Mesenteric fat pad (tissue), 1 donor: ENCODE measurements at places on chromosomes 12 and 14. TPM values are rescaled to one million over a fixed set of nuclear protein-coding genes. Genes with fewer than 3 reads are reported as not detected.

- no peak for DNase-seq
These were observed 193.6 kb upstream of the FSCB start for GRCh38 chr14:44700694-44701093.

GRCh38 chr12:25796523-25797000 lies 161.9 kb upstream of the RASSF8 start:
- no peak for DNase-seq

DNA sequence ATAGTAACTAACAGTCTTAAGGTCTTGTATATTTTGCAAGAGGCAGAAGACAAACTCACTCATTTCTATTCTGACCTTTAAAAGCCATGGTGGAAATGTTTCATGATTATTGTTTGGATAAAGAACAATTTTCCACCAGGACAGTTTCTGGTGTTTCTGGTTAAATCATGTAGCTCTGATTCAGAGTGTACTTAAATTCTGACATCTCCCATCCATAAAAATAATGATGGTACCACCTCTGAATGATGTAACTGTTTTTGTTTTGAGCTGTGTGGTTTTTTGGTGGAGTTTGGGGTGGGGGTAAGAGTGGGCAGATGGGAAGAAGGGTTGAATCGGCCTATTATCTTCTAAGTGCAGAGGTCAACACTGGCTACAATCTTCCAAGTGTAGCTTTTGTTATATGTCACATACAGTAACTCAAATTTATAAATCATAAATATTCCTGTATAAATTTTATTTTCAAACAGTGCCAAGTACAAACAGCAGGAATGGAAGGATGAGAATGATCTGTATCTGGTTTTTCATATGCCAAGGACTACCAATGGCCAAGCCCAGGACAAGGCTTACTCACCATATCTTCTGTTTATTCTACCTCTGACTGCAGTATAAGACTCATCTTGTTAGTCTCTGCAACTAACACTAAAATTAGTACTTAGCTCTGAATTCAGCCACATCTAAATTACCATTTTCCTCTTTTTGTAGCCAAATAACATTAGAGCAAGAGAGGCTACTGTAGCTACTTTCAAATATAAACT lies 108.7 kb downstream of the BCAT1 start:
- DNase-seq, result no peak

COX6A1 gene
- total RNA-seq, result 312 TPM

TC2N gene
- total RNA-seq, result 19.0 TPM
